Naive thymus-derived CD8-positive, alpha-beta T cell (primary cell): ENCODE measurements at places on chromosomes 1 and 21.

GRCh38 chr1:223345720-223346119 is 18.3 kb downstream of the SUSD4 start:
- no peak for DNase-seq

- DNase-seq = no peak
These were observed 163.9 kb downstream of the TSEN15 start for GRCh38 chr1:184215274-184215925.

DNA sequence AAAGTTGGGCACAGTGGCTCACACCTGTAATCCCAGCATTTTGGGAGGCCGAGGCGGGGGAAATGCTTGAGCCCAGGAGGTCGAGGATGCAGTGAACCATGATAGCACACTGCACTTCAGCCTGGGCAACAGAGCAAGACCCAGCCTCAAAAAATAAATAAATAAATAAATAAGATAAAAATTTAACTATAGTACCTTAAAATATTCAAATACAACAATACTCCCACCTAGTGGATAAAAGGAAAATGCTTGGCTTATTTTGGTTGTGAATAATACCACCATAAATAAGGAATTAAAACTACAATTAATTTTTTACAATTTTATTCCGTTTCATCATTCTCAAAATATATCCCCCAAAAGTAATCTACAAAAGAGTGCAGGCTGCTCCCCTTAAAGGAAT is 8.1 kb downstream of the PSMG1 start:
- no peak for DNase-seq

DNA sequence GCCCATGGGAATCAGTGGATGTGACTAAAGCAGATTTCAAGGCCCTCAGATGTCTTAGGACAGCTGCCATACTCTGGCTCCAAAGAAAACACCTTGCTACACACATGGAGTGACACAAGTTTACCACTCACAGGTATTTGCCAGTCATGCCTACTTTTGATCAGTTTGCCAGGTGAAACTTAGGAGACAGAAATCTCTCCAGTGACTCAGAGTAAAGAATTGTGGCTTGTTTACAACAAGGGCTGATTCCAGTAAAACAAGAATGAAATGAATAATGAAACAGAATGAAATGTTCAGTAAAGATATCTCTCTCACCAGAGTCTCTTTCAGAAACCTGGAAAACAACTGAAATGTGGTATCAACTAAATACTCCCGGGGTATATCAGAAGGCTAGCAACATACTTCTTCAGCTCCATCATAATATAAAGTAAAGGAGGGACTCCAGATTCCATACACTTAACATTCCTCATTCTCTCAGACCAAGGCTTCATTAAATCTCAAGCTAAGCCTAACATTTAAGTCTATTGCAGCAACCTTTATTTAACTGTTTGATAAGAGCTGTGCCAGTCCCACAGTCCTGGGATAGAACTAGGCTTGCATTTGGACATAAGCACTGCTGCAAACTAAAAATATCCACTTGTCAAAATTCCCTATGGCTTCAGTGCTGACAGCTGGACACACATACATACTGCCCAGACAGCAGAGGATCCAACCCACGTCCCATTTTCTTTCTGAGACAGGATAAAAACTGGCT is 143.3 kb downstream of the SIPA1L2 start:
- DNase-seq = no peak

DNA sequence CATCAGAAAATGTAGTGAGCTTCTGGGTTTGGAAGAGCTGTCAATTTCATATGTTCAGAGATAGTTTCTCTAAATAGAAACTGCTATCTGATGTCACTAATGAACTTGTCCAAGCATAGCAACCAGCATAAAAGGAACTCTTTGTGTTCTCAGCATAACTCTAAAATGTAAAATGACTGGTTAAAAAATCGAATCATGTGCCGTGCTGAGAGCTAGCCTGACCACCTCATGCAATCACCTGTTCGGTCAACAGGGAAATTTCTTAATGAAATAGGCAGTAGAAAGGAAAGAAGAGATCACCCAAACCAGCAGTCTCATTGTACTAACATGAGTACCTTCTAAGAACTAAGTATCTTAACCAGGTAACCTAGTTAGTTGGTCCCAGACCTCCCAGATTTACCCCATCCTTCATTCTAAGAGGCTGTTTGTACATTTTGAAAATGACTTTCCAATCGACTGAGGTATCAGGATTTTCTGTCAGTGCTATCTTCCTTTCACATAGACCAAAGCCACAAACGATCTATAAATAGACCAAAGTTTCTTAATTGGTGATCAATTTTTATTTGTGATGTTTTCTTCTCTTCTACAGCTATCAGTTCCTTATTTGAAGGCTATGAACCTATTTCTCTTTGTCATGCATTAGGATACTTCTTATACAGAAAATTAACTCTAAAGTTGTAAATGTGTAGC is 147.3 kb downstream of the TLR5 start:
- DNase-seq = no peak

DNA sequence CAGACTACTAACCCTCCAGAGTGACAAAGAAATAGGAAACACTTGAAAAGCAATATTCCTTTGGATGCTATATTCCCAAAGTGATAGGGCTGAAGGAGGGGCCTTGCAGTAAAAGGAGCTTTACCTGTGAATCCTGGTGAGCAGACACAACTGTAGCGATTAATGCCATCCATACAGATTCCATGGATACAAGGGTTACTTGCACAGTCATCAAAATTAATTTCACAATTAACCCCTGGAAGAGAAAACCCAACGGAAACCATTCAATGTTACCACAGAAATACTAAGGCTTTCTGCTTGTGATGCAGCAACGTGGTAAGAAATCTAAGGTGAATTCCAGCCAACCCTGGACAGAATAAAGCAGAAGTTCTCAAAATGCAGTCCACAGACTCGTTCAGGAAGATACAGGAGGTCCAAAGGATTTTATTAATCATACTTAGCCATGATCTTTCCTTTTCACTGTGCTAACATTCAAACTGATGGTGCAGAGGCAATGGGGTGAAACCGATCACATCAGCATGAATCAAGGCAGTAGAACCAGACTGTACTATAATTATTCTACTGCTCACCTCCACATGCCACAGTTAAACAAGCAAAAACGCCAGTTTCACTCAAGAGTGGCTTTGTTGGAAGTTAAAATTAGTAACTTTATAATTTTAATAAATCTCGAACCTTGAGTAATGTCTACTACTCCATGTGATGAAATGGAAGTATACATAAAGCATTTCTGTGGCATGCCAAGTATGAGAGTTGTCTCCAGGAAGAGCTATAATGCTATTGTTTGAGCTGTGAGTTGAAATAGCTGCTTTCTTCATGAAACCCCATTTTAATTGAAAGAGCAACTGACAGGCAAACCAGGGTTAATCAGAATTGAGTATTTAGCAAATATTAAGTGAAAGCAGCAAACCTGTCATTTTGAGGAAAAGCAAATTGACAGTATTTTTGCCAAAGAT is 63.2 kb upstream of the ADAM30 start:
- no peak for DNase-seq

DNA sequence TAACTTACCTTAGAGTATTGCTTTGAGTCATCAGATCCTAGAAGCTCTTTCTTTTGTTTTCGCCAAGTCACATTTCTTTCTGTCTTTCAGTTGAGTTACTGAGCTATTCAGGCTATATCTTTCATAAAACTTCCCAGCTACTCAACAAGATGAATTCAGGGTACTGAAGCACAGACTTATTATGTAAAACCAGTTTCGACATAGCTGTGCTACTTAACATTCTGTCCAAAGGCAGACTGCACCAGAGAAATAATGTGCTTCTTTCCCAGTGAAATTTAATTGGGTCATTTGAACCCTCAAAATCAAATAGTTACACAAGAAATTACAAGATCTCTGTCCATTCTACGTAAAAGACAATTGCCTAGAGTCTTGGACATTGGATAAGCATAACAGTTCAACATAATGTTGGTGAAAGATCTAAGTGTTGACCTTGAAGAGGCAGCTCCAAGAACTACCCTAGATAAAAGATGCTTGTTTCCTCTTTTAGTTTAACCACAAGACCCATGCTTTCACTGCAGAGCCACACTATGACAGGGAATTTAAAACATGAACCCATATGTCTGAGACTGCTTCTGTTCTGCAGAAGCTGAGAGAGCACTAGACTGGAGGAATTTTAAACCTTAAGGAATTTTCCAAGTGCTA is 163.2 kb downstream of the LRRC40 start:
- DNase-seq = no peak

- DNase-seq = no peak
These were observed 11.0 kb upstream of the LDLRAD2 start for GRCh38 chr1:21801100-21801499.

GRCh38 chr1:164618202-164618564 is 59.2 kb downstream of the PBX1 start:
- no peak for DNase-seq
